ENCODE measurements at places on chromosomes 1 and 21.
A peak's percentile ranks its signal among the peaks of the same experiment; 100 is the strongest.

GRCh38 chr1:12380326-12381249 lies 150.8 kb downstream of the VPS13D start:
- no peak for DNase-seq
- no peak overlapping the region for H3K27ac ChIP-seq
- no peaks in the 10 kb centered on the region for H3K4me1 ChIP-seq
- H3K4me3 ChIP-seq = no peak overlapping the region
- H3K36me3 ChIP-seq = peaks cover 23% of the 10 kb centered on the region

DNA sequence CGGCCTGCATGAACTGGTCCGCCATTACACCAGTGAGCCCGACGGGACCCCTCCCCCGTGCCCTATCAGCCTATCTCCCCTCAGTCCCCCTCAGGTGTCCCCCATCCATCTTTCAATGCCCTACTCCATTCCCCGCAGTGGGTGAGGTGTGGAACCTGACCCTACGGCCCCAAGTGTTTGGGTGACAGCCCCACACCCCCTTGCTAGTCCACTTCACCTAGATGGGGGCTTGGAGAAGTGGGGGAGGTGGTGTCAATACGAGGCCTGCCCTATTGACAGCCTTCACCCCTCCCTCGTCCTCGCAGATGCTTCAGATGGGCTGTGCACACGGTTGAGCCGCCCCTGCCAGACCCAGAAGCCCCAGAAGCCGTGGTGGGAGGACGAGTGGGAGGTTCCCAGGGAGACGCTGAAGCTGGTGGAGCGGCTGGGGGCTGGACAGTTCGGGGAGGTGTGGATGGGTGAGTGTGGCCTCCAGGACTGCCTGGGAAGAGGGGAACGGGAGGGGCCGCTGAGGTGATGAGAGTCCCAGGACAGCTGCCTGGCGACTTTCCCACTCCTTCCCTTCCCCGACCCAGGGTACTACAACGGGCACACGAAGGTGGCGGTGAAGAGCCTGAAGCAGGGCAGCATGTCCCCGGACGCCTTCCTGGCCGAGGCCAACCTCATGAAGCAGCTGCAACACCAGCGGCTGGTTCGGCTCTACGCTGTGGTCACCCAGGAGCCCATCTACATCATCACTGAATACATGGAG lies 15.7 kb upstream of the HDAC1 start:
- no peaks in the 10 kb centered on the region for H3K27me3 ChIP-seq
- peak overlapping the region; percentile 88 for H3K4me3 ChIP-seq
- peaks cover 76% of the 10 kb centered on the region for H3K36me3 ChIP-seq
- peaks cover 33% of the 10 kb centered on the region for H3K4me1 ChIP-seq
- no peak overlapping the region for H3K27ac ChIP-seq
- no peak for DNase-seq

DNA sequence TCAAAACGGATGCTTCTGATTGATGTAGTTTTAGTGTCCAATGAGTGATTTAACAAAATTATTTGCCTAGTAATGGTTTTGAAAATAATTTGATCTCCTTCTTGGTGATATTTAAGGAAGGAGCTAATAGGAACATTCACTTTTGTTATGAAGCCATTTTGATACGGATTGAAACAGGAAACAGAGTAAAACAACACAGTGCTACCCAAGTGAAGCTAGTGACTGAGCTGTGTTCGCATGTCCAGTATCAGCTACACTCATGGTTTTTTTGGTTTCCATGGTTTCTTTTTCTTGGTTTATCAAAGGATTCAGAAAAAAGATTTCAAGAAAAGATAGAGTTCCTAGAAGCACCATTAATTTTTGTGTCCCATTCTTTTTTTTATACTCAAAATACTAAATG lies 40.1 kb upstream of the PLEKHO1 start:
- H3K27ac ChIP-seq = no peak overlapping the region
- H3K4me1 ChIP-seq = peaks cover 2% of the 10 kb centered on the region
- H3K4me3 ChIP-seq = no peak overlapping the region

DNA sequence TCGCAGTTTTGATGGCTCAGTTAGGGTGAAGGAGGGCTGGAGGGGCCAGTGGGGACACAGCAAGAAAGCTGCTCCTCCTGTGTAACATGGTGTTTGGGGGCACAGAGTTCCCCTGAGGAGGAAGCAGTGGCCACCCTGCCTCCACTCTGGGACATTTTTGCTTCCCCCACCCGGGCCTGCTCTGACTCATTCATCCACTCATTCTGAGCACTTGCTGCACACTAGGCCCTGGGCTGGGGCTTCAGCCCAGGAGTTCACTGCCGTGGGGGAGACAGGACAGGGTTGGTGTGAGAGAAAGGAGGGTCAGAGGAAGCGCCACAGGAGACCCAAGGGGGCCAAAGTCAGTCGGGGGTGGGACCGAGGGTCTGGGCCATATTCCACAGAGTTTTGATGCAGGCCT lies 41.4 kb upstream of the ACOT11 start:
- no peak overlapping the region for H3K4me3 ChIP-seq
- no peaks in the 10 kb centered on the region for H3K36me3 ChIP-seq
- H3K27me3 ChIP-seq = no peaks in the 10 kb centered on the region
- DNase-seq = no peak
- H3K4me1 ChIP-seq = no peaks in the 10 kb centered on the region

- H3K27me3 ChIP-seq = no peaks in the 10 kb centered on the region
- no peaks in the 10 kb centered on the region for H3K4me1 ChIP-seq
- H3K4me3 ChIP-seq = no peak overlapping the region
- no peak for DNase-seq
Measured at GRCh38 chr21:15281714-15282113, 216.9 kb upstream of the NRIP1 start.

GRCh38 chr1:66147226-66147835 lies 354.6 kb downstream of the PDE4B start:
- H3K36me3 ChIP-seq = no peaks in the 10 kb centered on the region
- H3K4me3 ChIP-seq = no peak overlapping the region
- no peak overlapping the region for H3K27ac ChIP-seq
- H3K4me1 ChIP-seq = peaks cover 4% of the 10 kb centered on the region
- DNase-seq = no peak

GRCh38 chr1:107920561-107920960 lies 44.4 kb downstream of the VAV3 start:
- no peaks in the 10 kb centered on the region for H3K27me3 ChIP-seq
- peaks cover 2% of the 10 kb centered on the region for H3K4me1 ChIP-seq
- no peak for DNase-seq
- H3K36me3 ChIP-seq = no peaks in the 10 kb centered on the region

- H3K27me3 ChIP-seq = no peaks in the 10 kb centered on the region
- H3K4me1 ChIP-seq = peaks cover 11% of the 10 kb centered on the region
- H3K4me3 ChIP-seq = no peak overlapping the region
- H3K27ac ChIP-seq = peak overlapping the region; percentile 82
- DNase-seq = no peak
- no peaks in the 10 kb centered on the region for H3K36me3 ChIP-seq
Measured at GRCh38 chr1:183318433-183318832, 99.7 kb downstream of the NMNAT2 start.

DNA sequence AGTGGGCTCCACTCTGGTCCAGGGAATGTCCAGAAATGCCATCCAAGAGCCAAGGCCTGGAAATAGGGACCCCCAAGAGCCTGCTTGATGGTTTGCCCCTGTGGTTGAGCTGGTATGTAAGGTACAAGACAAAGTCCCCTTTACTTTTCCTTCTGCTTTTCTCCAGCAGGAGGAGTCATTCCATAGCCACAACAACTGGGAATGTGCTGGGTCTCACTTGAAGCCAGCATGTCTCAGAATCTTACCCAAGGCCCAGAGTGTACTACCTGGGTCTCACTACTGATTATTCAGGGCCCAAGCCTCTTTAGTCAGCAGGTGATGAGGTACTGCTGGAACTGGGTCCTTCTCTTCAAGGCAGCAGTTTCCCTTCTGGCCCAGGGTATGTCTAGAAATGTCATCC lies 62.1 kb upstream of the CD55 start:
- H3K36me3 ChIP-seq = no peaks in the 10 kb centered on the region
- H3K27ac ChIP-seq = no peak overlapping the region
- H3K4me3 ChIP-seq = no peak overlapping the region
- H3K4me1 ChIP-seq = no peaks in the 10 kb centered on the region

DNA sequence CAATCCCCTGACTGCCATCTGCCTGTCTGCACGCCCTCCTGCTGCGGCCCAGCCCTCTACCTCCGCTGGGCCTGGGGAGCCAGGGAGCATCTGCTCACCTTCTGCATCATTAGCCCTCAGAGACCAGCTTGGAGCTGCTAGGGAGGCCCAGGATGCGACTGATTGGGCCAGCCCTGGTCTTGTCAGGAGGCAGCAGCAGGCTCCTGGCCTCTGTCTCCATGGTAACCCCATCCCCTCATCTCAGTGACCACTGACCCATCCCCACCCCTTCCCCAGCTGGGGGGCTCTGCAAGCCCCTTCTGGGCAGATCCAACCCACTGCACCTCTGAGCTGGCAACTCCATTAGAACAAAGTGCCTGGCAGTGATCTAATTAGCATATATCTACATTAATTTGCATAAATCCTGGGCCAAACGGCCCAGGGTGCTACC lies 37.7 kb downstream of the NKAIN1 start:
- H3K27ac ChIP-seq = no peak overlapping the region
- H3K36me3 ChIP-seq = no peaks in the 10 kb centered on the region
- no peak for DNase-seq

DNA sequence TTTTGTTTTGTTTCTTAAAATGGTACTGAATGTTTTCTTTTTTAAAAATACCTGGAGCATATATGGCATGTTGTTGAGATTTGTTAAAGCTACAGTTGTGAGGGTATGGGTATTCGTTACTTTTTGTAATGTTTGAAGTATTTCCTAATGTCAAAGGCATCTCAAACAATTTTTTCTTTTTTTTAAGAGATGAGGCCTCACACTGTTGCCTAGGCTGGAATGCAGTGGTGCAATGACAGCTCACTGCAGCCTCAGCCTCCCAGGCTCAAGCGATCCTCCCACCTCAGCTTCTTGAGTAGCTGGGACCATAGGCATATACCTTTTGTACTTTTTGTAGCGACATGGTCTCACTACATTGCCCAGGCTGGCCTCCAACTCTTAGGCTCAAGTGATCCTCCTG lies 16.1 kb downstream of the CLCN6 start:
- H3K36me3 ChIP-seq = peaks cover 32% of the 10 kb centered on the region
- H3K4me1 ChIP-seq = no peaks in the 10 kb centered on the region
- no peak overlapping the region for H3K27ac ChIP-seq
- H3K4me3 ChIP-seq = no peak overlapping the region
- H3K27me3 ChIP-seq = no peaks in the 10 kb centered on the region

GRCh38 chr1:17675744-17676143 lies 79.4 kb upstream of the ACTL8 start:
- H3K36me3 ChIP-seq = no peaks in the 10 kb centered on the region
- DNase-seq = no peak
- H3K27me3 ChIP-seq = no peaks in the 10 kb centered on the region
- no peaks in the 10 kb centered on the region for H3K4me1 ChIP-seq
- H3K4me3 ChIP-seq = no peak overlapping the region
- H3K27ac ChIP-seq = no peak overlapping the region

- peak within 1 kb of the TSS; percentile 90 for H3K4me3 ChIP-seq
- H3K27ac ChIP-seq = peak within 1 kb of the TSS; percentile 100
- peak; percentile 100 for DNase-seq
- no peaks in the 10 kb centered on the region for H3K36me3 ChIP-seq
- H3K4me1 ChIP-seq = peaks cover 5% of the 10 kb centered on the region
Measured at GRCh38 chr1:117059678-117060440, at the start of gene TTF2. Gene TTF2, plus strand, starts transcription at chr1:117060326. Its CDS starts 21 bp downstream, at chr1:117060347.

DNA sequence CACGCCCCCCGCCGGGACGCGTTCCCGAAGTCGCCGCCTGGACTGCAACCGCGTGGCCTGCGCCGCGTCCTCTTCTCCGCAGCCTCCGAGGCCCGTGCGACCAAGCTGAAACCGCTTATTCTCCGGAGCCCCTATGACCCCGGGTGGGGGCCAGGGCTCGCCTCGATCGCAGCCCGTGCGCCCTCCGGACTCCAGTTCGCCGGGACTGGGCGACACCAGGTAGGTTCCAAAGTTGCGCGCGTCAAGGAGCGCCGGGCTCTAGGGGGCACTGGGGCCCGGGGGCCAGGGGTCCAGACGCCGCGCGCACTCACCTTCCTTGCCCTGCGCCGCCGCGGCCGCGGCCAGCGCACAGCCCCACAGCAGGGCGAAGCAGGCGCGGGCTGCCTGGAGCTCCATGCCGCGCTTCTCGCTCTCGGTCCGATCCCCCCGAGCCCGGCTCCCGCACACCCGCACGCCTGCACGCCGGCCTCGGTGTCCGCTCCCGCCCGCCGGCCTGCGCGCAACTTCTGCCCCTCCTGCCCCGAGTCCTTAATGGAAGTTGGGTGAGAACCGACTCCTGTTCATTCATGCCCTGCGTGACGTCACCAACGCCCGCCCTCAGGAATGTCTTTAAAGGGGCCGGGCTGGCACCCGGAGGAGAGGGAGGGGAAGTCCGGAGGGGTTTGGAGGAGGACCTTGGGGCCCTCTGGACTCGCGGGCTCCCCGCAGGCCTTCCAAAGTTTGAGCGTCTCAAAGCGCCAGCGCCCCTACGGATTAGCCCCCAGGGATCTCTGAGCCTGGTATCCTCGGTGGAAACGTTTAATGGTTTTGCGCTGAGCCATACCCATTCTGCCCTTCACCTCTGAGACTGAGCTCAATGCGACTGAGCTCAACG lies at the start of gene EPHA2:
Gene EPHA2, minus strand, starts transcription at position 533 of the 874 bp plus-strand sequence. Its CDS starts 137 bp downstream, at position 396.
- H3K27me3 ChIP-seq = peaks cover 66% of the 10 kb centered on the region
- no peak for DNase-seq
- no peak within 1 kb of the TSS for H3K27ac ChIP-seq
- H3K4me1 ChIP-seq = peaks cover 98% of the 10 kb centered on the region
- peak within 1 kb of the TSS; percentile 29 for H3K4me3 ChIP-seq

- H3K4me3 ChIP-seq = no peak overlapping the region
- H3K27me3 ChIP-seq = no peaks in the 10 kb centered on the region
- H3K4me1 ChIP-seq = peaks cover 10% of the 10 kb centered on the region
- peak; percentile 48 for DNase-seq
- H3K27ac ChIP-seq = no peak overlapping the region
- peaks cover 2% of the 10 kb centered on the region for H3K36me3 ChIP-seq
Measured at GRCh38 chr1:198959032-198959431, 320.2 kb downstream of the PTPRC start.

DNA sequence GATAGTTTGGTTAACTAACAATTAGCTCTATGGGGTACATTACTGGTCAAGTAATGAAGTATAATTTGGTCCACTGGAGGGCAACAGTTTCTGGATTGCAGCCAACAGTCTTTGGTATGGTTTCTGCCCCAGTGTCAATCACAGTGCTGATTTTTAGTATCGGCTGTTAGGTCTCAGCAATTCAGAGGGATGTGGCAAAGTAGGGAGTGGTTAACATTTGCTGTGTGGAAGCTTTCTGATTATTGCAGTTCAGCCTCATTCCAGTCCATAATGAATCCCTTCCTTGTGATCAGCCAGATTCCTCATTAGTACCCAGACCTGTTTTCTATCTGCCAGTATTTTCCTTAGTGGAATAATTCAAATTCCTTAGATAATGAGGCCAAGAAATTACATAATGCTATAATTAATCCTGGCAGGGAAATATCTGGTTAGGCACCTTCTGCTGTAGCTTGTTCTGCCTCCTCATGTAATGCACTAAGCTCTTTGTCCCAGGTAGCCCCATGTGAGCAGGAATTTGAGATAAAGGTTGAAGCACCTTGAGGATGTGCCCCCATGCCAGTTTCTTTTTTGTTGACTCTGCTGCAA lies 14.0 kb downstream of the F3 start:
- no peak overlapping the region for H3K4me3 ChIP-seq
- H3K36me3 ChIP-seq = no peaks in the 10 kb centered on the region
- no peak overlapping the region for H3K27ac ChIP-seq
- no peaks in the 10 kb centered on the region for H3K4me1 ChIP-seq
- no peaks in the 10 kb centered on the region for H3K27me3 ChIP-seq

Data from thymus (tissue), 14 donors.